ENCODE measurements at places on chromosomes 7 and 10.

DNA sequence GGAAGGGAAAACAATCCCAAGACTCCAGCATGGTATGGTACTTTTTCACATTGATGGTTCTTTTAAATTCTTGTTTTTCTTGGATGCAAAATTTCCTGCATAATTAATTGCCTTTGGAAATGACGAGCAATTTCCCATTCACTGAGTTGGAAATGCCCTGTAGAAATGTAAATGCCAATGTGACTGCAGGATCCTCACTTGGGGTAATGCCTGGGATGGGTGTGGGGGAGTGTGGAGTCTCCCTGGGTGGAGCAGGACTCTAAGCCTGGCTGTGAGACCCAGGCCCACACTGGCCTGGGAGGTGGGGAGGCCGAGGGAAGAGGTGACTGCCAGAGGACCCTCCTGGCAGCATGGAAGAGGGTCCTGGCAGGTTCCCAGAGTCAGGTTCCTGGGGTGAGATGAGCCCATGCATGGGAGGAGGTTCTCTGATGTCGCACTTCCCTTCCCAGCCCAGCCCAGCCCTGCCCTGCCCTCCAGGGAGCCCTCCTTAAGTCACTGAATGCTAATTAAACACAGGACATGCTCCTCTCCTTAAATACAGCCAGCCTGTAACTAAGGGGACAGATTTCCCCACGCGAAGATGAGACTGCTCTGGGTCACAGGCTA lies 157.9 kb downstream of the GFRA1 start:
- no peak for DNase-seq

GRCh38 chr7:83427884-83428283 lies 221.1 kb downstream of the SEMA3E start:
- DNase-seq, result no peak

- no peak for DNase-seq
These were observed 121.2 kb upstream of the FOXP2 start for GRCh38 chr7:114293289-114294012.

- DNase-seq, result no peak
These were observed 2.8 kb downstream of the SP8 start for GRCh38 chr7:20783700-20784387.

DNA sequence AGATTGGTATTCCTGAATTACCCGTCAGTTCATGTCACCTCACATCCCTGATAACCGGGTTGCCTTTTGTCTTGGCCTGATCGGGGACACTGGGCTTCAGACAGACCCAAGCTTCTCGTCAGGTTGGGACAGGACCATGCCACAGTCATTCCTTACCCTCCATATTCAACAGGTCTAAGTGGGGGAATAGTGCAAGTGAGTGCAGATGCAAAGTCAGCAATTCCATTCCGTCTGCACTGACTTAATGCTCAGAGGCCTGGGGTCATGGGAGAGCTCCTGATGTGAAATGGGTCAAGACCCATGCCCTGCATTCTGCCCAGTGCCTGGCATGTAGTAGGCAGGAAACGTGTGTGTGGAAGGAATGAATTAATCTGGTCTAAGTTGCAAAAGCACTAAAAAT lies 95.4 kb upstream of the PITRM1 start:
- no peak for DNase-seq

DNA sequence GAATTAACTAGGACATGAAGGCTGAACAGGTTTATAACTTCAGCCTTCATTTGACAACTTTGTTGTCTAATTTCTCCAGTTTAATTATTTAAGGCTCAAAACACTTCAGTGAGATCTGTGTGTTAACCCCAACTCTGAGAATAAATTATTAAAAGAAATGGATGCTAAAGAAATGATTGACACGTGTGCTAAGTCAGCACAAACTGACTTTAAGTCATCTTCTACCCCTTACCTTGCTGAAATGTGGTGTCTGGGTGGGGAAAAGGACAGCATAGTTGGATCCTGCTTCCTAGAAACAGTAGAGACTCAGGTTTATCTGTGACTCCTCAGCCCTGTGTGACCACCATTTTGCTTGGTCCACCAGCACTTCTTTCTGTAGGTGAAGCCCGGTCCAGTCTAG lies 324.8 kb upstream of the NPSR1 start:
- no peak for DNase-seq

DNA sequence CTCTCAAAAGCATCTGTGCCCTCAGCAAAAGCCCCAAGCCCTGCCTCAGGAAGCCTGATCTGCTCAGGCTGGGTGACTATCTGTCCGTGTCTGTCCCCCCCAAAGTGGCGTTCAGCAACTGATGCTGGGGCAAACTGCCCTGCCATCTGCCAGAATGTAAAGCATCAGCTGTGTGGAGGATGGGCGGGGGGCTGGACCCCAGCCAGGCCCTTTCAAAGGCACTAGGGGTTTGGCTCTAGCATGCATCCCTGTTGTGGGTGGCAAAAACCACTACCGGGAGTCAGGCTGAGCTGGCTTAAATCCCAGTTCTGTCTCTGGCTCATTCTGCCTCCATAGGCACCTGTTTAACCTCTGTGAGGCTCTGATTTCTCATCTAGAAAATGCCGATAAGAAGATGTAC lies 35.5 kb downstream of the GPRIN2 start:
- DNase-seq, result no peak

DNA sequence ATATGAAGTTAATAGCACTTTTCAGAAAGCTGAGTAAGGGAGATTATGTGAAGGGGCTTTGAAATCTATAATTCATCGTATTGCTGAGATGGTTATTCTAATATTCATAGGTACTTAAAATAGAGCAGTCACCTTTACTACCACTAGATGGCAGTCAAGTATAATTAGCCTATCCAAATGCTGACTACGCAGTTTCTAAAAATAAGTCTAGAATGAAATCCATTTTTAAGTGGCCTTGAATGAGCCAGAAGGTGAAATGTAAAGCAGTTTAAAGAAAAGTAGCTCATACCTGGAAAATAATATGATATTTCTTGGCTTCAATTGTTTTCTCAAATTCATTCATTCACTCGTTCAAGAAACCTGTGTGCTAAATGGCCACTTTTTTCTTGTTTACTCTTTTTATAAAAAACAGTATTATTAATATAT lies 1277.1 kb downstream of the GATA3 start:
- DNase-seq, result no peak

- no peak for DNase-seq
These were observed 1.1 kb downstream of the RADIL start for GRCh38 chr7:4882169-4883032.

- no peak for DNase-seq
These were observed 97.7 kb upstream of the FGFR2 start for GRCh38 chr10:121695731-121696464.

All from CD8-positive, alpha-beta memory T cell (primary cell).